RWPE2 (cell line): ENCODE measurements at places on chromosomes 16 and 17.
A peak's percentile ranks its signal among the peaks of the same experiment; 100 is the strongest.

- DNase-seq, result peak; percentile 11
Measured at GRCh38 chr17:79952901-79953300, 82.8 kb downstream of the TBC1D16 start.

DNA sequence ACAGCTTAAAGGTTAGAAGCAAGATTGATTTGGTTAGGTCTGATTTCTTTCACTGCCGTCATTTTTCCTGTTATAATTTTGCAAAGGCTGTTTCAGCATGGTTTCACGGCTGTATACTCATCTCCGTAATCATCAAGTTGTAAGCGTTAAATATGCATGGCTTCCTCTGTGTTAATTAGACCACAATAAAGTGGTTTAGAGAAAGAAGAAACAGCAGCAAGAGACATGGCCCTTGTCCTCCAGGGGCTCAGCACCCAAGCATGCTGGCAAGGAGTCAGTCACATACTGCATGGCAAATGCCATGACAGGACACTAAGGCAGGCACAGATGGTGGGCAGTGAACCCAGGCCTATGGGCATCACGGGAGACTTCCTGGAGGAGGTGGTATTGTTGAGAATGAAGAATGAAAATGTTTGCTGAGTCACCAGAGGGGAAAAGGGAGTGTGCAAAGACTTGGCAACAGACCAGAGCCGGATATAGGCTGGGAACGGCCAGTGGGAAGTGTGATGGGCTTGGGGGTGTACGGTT lies 61.4 kb upstream of the PLCG2 start:
- no peak for DNase-seq

DNA sequence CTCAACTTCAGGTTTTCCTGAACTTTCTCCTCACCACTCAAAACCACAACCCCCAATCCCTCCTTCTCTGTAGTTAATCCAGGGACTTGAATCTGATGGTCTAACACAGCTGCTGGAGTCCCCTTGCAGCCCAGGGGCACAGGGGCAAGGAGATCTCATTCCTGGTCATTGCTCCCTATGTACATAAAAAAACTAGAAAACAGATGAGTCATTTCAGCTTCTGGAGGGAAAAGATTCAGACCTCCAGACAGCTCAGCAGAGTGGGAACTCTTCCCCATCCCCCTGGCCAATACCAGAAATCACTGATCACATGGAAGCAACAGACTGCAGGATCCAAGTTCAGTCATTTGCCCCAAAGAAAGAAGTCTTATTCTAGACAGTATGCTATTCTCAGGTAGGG lies 62.1 kb downstream of the DYNLRB2 start:
- DNase-seq, result no peak

- DNase-seq, result no peak
Measured at GRCh38 chr16:84199097-84199496, 8.1 kb downstream of the ADAD2 start.

- no peak for DNase-seq
Measured at GRCh38 chr17:9414471-9414870, 161.1 kb downstream of the STX8 start.
